Motor neuron (in vitro differentiated cells): ENCODE measurements at places on chromosomes 5 and 9.

- no peak for ATAC-seq
Observed at GRCh38 chr9:98896632-98897031, 47.1 kb upstream of the COL15A1 start.

DNA sequence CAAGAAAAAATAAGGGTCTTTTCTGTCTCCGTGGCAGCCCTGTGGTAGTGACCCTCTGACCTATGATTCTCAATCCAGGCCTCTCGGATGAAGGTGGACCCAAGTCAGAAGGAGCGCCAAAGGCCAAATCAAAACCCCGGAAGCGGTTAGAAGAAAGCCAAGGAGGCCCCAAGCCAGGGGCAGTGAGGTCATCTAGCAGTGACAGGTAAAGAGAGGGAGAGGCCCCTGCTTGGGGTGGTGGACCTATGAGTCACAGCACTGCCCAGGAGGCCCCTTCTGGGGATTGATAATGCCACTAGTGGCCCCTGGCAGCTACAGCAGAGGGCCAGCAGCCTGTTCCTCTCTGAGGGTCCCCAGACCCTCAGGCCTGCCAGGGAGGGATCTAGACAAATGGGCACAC, 6.4 kb upstream of the SLC2A8 start:
- ATAC-seq = peak; percentile 20

- no peak for ATAC-seq
Observed at GRCh38 chr5:159727167-159727566, 189.1 kb upstream of the ADRA1B start.

DNA sequence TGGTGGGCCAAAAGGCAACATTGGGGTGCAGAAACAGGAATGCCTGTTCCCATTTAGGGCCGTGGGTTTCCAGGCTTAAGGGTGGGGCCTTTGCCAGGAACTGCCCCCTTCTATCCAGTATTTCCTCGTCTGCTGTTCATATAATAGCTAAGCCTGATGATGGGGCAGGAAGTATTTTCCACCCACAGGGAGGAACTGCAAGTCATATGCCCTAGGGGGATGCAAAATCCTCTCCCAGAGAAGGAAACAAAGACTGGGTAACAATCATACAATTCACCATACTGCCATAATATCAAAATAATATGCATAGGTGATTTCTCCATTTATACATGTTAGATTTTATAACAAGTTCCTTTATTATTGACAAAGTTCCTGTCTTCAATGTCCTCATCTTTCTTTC, 20.5 kb upstream of the RPS23 start:
- no peak for ATAC-seq

GRCh38 chr5:158538506-158539074, 561.1 kb downstream of the EBF1 start:
- ATAC-seq = no peak

- ATAC-seq = no peak
Observed at GRCh38 chr5:141528291-141528984, 39.6 kb downstream of the PCDHGC5 start.

DNA sequence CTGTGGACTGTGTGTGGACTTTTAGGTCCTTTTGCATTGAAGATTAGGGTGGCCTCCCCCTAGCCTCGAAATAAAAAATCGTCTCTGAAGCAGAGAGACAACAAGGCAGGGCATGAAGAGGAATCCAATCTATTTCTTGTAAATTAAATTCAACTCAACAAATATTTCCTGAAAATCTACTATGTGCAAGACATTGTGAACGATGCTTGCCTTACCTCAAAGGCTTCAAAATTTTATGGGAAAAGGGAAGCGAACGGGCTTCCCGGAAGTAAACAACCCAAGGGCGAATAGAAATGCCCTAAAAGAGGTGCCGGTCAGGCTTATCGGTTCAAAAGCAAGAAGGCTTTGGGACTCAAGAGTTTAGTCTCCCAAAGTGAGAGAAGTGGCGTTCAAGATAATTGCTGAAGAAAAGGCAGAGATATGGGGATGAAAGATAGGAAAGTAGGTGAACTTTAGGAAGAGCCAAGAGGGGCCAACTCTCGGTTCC, 525 bp downstream of the KIF24 start:
- ATAC-seq = no peak

DNA sequence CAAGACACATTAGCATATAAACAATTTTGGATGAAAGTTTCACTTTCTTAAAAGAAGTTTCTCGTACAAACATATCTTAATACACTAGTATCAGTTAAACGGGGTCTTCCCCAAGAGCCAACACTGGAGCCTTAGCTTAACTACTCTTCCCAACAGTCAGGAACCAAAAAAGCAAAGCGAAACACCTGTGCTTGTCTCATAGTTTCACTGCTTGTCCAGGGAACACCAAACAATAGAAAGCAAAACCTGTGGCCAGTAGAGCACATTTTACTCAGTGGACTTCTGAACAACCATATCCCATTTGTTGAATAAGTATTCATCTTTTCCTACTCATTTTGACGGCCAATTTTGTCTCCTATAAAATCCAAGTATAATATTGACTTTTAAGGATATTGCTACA, 391.4 kb downstream of the ELAVL2 start:
- ATAC-seq = no peak

- no peak for ATAC-seq
Observed at GRCh38 chr5:180557217-180557809, 34.0 kb downstream of the SCGB3A1 start.

GRCh38 chr9:113577525-113578261, 114.2 kb downstream of the RGS3 start:
- ATAC-seq = peak; percentile 84

DNA sequence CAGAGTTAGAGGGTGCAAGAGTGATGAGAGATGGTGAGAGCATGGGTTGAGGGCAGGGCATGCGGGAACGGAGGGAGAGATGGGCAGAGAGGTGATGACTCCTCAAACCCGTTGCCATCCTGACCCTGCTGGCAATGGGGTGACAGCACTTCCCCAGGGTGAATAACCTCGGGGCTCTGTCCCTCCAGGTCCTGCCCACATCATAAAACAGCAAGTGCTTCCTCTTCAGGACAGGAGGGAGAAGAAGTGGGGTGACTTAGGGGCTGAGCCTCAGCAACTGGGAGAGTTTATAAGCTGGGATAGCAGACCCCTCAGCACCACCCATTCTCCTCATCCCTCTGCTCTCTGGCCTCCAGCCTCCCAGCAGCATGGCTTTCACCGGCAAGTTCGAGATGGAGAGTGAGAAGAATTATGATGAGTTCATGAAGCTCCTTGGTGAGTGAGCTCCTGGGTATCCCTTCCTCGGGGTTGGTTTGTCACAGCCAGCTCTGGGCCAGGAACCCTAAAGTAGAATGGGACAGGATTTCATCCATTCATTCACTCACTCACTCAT, at the start of gene FABP6:
FABP6 (plus strand) TSS at position 317 of the 553 bp plus-strand sequence; CDS start at position 369, 52 bp downstream.
- no peak for ATAC-seq

DNA sequence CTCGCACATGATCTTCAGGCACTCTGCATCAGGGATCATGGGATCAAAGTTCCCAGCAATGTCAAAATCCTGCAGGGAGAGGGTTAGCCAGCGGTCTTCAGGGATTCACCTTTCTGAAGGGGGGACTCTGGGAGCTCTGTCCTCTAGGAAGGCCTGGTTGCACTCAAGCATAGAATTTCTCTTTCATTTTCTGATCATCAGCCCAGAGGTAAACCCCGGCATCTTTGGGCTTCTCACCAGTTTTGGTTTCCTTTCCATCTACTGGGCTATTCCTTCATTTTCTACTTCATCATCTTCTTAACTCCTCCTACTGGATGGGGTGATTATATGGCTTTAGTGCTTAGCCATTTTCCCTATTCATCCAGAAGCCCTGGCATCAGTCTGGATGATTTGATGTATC, 4.6 kb upstream of the DND1 start:
- no peak for ATAC-seq

DNA sequence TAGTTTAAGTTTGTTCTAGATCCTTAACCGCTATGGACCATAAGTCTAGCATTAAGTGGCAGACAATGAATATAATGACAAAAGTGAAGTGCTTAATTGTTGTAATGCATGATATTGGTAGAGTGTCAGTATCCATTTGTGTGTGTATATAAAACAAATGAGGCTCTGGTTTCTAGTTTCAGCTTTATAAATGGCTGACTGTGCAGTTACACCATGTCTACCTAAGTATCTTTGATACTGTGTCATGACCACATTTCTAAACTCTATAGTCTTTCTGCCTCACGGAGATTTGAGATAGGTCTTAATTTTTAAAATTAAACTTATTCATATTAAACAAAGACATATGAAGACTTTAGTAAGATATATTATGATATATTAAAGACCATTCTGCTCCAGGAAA, 92.0 kb downstream of the SPEF2 start:
- ATAC-seq = no peak

DNA sequence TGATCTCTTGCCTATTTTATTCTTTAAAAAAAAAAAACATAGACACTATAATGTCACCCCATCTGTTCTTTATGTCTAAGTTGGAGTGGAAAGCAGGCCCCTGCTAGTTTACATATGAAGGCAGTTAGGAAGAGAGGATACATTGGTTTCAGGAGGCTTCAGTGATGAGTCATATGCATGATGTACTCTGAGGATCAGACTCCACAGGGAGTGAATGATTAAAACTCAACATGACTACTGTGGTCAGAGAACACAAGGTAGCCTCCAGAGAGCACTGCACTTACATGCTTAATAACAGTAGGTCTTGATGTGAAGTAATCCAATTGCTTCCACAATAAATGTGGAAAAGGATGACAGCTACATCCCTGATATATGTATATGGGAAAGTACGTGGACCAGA, 22.7 kb upstream of the FSTL4 start:
- ATAC-seq = no peak
